Effector CD4-positive, alpha-beta T cell (primary cell): ENCODE measurements at places on chromosomes 2 and 18.

- no peak for DNase-seq
These were observed 154.1 kb upstream of the REV1 start for GRCh38 chr2:99643787-99644418.

GRCh38 chr2:168449419-168449818 is 6.7 kb upstream of the CERS6 start:
- DNase-seq: no peak

DNA sequence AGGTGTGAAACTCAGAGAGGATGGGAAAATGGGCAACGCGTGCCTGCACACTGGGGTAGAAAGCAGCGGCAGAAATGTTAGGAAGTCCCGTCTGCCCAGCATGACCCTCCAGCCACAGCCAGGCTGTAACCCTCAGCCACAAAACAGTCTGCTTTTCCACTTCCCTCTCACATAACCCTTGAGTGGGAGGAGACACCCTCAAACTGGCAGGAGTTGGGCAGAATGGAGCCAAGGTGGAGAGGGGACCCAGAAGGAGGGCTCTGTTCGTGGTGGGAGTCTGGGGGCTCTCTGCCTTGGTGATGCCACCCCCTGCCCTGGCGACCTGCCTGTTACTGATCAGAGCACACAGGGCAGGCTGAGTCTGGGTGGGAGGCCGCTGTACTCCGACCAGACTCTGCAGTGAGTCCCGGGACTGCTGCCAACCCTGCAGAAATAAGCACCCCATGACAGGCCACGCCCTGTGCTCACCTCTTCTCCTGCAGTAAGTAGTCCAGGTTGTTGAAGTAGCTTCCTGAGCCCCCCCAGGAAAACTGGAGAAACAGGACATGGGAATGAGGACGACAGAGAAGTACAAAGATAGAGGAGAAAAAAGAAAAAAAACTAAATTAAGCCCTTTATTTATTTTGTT is 16.0 kb downstream of the FAM178B start:
- no peak for DNase-seq

DNA sequence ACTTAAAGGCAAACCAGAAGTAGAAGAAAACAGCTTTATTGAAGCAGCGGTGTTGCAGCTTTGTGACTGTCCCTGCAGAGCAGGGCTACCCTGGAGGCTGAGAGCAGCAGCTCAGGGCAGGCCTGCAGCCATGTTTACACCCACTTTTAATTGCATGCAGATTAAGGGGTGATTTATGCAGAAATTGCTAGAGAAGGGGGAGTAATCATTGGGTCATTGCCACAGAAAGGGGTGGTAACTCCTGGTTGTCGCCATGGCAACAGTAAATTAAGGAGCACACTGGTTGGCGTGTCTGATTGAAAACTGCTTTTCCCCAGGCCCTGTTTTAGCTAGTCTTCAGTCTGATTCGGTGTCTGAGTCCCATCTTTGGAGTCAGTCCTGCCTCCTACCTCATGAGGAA is 195.4 kb upstream of the HDAC4 start:
- no peak for DNase-seq

DNA sequence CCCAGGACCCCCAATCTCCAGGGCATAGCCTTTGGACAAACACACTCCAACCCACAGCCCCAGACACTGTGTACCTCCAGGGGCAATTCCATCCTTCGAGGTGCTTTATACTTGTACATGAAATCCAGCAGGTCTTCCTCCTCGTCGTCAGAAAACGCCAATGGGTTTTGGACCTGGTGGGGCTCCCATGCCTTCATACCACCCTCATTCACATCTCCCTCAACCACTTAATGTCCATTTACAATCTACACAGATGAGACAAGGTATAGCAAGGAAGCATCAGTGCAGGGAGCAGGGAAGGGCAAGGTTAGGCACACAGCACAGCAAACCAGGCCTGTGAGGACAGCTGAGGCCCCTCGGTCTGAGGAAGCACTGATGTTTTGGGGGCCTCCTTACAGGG is 20.6 kb downstream of the MRPL35 start:
- DNase-seq: no peak

DNA sequence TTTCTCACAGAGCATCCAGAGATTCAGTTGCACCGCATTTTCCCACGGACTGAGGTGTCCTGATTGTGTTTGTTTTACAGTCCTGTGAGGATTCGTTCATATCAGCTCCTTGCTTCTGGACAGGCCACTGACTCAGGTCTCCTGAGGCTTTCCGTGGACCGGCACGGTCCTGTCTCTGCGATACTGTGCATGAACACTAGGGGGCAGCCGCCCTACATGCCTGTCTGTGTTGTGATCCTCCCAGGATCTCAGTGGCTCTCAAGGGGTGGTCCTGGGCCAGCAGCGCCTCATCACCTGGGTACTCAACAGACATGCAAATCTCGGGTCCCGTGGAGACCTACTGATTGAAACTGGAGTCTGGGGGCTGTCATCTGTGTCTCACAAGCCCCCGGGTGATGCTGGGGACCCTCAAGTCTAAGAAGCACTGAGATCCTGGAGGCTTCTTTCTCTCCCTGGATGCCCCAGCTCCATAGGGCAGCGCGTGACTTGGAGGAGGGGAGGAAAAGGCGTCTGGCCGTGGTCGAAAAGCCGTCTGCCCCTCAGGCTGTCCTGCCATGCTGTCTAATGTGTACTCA is 28.9 kb downstream of the IL1R2 start:
- peak; percentile 76 for DNase-seq

- DNase-seq: no peak
These were observed 25.6 kb upstream of the PRLH start for GRCh38 chr2:237540823-237541222.

- no peak for DNase-seq
These were observed 242.5 kb downstream of the EXOC6B start for GRCh38 chr2:72583376-72583775.

DNA sequence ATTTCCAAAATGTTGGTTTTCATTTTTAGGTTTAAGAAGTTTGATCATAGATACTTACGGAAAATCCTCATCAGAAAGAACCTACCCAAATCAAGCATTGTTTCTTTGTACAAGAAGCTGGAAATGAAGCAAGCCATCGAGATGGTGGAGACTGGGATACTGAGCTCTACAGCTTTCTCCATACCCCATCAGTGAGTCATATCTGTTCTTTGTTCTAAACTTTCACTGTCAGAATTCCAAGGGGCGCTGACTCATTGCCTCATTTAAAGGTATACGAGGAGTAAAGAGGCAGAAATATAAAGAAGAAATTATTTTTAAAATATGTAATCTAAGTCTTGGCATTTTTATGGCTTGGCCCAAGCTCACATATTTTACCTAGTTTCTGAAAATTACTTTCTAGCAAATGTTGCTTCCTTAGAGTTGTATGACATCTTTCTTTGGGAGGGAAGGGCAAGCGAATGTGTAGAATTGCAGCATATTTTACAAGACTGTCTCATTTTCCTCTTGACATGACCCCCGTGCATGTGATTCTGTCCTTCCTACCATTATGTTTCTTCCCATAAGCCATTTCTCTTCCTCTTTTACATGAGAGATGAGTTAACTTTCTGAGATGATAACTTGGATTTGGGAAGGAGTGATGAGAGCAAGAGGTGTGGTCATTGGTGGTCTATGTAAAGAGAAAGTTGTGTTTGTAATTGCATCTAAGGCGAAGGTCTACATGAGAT is 41.2 kb downstream of the SLC9A4 start:
- DNase-seq: no peak

DNA sequence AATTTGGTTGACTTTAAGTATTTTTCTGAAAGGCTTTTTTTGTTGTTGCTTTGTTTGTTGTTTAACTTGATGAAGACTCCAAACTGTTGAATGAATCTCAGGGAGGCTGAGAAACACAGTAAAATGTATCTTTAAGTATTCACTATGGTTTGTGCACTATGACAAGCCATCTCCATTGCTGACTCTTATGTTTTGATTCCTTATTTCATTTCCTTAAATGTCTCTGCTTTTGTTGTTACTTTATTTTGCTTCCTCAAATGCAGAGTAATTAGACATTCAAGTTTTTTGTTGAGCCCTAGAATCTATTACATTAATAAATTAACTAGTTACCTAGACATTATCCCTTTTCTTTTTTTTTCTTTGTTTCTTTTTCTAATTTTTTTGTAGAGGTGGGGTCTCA is 46.3 kb upstream of the SLC39A10 start:
- no peak for DNase-seq

DNA sequence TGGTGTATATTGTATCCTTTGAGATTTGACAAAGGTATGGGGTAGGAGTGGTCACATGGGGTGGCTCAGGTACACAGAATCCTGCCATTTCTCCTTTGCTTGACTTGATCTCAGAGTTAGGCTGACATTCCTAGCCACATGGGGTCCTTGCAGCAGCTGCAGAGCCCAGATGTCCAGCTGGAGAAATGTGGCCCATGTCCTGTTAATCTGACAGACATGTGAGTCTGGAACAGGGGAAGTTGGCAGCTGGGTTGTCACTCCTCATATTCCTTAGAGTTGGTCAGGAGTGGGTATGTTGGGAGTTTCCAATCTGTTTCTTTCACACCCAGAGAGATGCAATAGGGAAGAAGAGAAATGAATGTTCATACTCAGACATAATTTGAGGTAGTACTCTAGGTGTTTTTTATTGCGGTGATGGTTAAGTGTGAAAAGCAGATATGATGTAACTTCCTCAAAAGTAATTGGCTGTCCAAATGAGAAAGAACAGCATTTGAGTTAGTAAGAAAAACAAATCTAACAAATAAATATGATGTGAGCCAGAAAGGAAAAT is 402.6 kb upstream of the MEIS1 start:
- DNase-seq: no peak

GRCh38 chr18:68409576-68409975 is 305.3 kb downstream of the TMX3 start:
- DNase-seq: no peak

DNA sequence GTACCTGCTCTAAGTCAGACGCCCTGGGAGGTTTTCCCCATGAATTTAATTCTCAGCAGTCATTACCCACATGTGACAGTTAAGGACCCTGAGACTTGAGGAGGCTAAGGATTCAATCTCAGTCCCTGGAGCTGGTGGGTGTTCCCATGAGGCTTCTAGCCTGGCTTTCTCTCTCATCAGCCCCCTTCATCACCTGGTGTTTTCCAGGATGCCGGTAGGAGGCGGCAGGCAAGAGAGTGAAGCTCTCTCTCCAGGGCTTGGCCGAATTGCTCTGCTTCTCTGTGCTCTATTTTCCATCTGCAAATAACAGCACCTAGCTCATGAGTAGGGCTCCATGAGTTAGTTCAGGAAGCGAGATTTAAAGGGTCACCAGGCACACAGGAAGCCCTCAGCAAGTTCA is 241.9 kb downstream of the PTPRM start:
- DNase-seq: no peak

DNA sequence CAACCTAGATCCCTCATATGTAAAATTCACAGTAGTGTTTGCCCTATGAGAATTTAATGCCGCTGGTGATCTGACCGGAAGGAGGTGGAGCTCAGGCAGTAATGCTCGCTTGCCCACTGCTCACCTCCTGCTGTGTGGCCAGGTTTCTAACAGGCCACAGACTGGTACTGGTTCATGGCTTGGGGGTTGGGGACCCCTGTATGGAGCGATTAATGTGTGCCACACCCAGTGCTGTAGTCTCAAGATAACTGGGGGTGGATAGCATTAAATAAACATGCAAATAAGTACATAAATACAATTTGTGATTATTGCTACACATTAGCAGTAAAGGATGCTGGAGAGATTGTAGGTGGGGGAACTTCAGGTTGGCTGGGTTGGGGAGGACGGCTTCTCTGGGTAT is 3.2 kb downstream of the GALNT1 start:
- no peak for DNase-seq
